ENCODE measurements at places on chromosomes 11 and 22.
A peak's percentile ranks its signal among the peaks of the same experiment; 100 is the strongest.

DNA sequence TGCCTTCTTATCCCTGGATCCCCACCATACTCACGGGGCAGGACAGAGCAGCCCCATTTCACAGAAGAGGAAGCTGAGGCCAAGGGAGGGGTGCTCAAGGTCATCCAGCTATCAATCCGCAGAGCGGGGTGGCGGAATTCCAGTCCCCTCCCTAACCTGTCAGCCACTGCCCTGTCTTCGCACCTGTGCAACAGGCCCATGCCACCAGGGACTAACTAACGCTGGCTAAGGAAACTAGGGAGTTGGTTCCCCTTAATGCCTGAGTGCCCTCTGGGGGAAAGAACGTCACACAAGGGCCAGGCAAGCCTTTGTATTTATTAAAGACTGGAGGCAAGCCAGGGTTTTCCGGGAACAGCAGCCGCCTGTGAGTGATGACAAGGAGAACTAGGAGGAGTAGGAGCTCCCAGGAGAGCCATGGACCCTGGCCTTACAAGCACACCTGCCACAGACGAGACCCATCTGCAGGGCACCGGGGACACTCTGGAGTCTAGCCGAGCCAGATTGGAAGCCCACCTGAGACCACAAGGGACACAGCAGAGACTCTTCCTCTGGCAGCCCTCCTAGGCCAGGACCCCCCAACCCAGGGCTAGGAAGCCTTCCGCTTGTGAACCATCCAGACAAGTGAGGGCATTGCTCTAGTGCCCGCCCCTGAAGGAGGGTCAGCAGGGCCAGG, 64.4 kb downstream of the MYH9 start:
- no peak for DNase-seq

- no peak for DNase-seq
Observed at GRCh38 chr11:102611291-102611690, 13.8 kb downstream of the MMP20 start.

- DNase-seq, result no peak
Observed at GRCh38 chr11:75173336-75173735, 22.4 kb downstream of the SLCO2B1 start.

GRCh38 chr22:33476716-33477115, 418.5 kb upstream of the SYN3 start:
- no peak for DNase-seq

DNA sequence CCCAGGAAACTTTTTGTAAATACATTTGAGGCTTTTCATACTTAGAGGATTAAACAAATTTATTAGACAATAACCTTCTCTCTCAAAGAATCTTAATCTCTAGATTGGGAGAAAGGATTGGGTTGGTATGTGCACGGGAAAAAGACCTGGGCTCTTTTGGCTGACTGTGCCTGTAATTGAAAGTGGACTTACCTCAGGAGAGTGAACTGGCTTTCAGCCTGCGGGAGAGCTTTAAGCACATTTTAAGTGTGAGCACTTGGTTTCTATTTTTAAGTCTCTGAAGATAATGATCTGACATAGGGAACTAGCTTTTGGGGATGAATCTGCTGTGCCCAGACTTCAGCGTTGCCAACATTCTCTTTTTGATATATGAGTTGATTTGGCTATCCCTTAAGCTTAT, 35.8 kb downstream of the UVRAG start:
- no peak for DNase-seq

GRCh38 chr11:14125529-14125928, 163.0 kb downstream of the SPON1 start:
- no peak for DNase-seq

GRCh38 chr11:75543806-75544205, 18.1 kb upstream of the GDPD5 start:
- no peak for DNase-seq

GRCh38 chr22:35605369-35605680, 11.8 kb downstream of the MB start:
- no peak for DNase-seq

DNA sequence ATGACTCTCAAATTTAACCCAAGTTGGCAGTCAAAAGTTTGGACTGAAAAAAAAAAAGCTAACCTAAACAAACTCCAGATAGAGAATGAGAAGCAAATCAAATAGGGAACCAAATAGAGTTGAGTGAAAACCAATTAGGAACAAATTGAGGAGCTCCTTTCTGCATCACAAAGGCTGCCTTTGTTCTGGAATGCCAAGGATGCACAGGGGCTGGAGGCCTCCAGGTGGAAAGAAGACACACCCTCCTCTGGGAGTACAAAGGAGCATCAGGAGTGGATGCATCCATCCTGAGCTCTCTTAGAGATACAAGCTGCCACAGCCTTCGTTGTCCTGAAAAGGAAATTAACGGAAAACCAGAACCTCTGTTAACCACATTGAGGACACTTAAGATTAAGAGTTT, 73.3 kb downstream of the MRGPRX1 start:
- no peak for DNase-seq

DNA sequence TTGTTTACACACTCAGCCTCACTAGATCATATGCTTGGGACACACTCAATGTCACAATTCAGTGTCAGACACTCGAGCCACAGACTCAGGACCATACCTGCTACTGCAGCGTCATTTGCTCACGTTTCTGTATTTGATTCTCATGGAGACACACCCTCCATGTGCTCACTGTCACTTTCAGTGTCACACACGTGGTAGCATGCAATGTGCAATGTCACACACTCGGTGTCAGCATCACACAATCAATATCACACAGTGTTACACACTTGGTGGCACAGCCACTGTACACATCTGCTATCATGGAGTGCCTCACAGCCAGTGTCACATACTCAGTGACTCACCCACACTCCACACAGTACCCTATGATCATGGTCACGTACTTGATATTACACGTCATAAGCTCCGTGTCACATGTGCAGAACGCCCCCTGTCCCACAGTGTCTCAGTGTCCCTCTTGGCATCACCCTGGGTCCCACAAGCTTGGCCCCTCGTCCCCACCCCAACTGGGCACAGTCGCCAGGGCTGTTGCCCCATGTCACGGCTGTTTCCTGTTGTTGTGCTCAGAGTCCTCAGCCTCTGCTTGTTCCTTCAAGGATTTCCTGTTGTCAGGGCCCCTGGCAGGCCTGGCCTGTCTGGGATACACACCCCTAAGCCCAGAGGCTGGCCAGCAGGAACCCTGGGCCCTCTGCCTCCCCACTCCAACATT, 49.6 kb downstream of the PDE2A start:
- DNase-seq, result no peak

DNA sequence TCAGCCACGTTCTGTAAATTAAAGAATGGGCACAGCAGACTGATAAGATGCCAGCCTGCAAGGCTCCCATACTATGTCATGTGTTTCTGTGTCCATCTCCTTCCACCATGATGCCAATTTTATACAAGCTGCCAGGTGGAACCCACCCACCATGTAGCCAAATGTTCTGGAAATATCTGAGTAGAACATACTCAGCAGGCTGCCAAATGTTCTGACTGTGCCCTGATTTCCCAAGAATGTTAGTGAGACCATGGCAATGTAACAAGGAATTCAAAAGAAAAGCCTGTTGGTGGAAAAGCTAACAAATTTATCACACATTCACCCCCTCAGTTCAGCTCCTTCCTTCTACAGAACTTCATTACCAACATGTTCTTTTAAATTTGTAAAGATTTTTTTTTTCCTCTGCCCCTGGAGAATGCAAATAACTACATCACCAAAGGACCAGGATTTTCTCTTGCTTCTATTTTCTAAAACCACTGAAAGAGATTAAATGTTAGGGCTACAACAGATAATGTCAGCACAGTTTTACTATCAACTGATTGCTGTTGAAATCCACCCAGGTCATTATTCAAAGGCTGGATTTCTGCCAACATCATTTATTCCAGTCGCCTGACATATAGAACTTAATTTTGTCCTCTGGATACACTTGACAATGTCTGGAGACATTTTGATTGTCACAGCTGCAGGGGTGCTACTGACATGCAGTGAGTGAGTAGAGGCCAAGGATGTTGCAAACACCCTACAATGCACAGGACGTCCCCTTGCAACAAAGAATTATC, 3.1 kb downstream of the DMC1 start:
- no peak for DNase-seq

DNA sequence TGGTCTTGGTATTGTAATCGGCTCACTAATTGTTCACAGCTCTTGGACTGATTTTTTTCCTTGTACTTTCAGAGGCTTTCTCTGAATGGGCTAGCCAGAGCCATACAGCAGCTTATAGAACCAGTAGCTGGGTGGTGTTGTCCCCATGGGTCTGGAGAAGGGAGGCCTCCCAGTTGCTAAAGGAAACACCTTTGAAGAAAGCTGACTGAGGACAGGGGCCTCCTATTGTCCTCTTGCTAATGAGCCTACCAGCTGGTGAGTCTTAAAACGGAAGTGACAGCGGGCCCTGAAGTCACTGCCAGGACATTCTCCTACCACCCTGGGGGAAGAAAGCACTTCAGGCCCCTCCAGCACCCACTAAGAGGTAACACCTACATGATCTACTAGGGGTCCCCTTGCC, 9.9 kb downstream of the FADS3 start:
- DNase-seq, result no peak

DNA sequence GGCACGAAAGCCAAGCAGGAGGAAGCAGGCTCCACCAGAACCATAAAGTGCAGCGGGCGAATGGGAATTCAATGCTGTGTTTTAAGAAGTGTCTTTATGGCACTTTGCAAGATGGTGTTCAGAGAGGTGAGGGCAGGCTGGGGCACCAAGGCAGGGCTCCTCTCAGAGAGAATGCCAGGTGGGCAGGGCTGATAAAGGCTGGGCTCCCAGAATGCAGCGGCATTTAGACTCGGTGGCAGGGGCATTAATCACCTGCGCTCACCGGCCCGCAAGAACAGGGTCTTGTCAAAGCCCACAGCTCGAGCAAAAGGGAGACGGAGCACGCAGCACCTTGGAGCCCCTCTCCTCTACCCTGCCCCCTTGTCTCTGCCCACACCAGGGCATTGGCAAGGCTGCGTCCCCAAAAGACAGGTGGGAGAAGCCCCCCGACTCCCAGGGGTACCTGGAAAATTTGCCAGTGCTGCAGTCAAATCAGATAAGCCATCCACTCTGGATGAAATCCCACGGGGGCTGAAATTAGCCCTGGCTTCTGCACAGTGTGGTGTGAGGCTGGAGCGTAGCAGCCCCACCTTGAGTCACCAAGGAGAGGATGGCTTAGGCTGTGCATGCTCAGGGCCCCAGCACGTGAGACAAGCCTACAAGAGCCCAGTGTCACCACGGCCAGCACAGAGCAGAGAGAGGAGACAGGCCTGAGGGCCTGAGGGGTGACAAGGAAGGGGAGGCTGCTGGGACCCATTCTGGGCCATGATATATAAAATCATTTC, 8.1 kb downstream of the MACROD1 start:
- no peak for DNase-seq

GRCh38 chr11:27995083-27995482, 112.9 kb downstream of the KIF18A start:
- DNase-seq, result no peak

DNA sequence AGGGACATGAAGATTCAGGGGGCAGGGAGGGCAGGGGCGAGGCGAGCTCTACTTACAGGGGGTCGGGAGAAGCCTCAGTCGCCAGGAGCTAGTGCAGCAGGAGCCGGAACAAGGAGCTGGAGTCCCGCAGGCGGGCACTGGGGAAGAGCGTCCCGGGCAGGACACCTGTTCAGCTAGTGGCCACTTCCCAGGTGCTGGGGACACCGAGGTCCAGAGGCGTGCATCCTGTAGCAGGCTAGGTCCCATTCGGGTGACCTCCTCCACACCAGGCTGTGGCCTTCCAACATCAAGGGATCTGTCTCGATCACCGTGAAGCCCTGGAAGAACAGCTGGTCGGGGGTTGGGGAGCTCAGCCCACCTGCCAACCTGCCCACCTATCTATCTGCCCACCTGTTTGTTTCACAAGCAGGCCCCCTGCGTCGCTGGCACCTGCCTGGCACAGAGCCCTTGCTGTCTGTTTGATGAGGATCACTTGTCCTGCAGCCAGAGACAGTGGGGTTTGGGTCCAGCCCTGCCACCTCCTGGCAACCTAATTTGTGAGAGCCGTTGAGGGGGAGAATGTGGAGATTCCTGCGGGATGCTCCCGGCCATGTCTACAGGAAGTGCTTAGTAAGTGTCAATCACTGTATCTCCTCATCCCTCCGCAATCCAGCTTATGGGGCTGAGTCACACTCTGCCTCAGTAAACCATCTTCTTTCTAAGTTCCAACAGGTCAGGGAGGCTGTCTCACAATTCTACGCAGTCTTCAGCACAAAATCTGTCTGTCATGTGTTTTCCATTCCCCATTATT, 940.9 kb downstream of the BRD1 start:
- DNase-seq, result no peak

DNA sequence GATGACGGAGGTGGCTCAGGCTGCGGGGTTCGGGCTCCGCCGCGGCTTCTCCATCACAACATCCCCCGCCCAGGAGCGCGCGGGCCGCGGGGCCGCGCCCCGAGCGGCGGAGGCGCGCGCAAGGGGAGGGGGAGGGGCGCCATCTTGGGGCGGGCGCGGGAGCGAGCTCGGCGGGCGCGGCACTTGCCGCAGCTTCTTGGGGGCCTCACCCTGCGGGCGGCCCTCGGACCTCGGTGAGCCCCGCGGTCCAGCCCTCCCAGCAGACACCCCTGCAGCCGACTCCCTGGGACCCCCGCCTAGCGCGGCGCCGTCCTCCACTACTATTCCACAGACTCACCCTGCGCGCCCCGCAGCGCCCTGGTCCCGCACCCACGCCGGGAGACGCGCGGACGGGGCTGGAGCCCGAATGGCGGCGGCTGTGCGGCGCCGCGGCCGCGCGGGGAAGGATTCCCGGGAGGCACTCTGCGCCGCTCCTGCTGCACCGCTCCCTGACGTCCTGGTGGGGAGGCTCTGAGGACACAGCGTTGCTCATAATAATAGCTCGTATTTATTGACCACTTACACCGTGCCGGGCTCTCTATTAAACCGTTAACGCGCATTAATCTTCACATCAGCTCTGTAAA, at the start of gene APBB1:
TSS of gene APBB1 (minus strand) at position 86 of the 623 bp plus-strand sequence. CDS start 7,747 bp downstream, outside the sequence.
- peak; percentile 62 for DNase-seq

GRCh38 chr11:59615120-59615636, 396 bp downstream of the OSBP start:
- DNase-seq, result peak; percentile 46

- peak; percentile 24 for DNase-seq
Observed at GRCh38 chr11:68282141-68282860, 10.5 kb upstream of the C11orf24 start.

DNA sequence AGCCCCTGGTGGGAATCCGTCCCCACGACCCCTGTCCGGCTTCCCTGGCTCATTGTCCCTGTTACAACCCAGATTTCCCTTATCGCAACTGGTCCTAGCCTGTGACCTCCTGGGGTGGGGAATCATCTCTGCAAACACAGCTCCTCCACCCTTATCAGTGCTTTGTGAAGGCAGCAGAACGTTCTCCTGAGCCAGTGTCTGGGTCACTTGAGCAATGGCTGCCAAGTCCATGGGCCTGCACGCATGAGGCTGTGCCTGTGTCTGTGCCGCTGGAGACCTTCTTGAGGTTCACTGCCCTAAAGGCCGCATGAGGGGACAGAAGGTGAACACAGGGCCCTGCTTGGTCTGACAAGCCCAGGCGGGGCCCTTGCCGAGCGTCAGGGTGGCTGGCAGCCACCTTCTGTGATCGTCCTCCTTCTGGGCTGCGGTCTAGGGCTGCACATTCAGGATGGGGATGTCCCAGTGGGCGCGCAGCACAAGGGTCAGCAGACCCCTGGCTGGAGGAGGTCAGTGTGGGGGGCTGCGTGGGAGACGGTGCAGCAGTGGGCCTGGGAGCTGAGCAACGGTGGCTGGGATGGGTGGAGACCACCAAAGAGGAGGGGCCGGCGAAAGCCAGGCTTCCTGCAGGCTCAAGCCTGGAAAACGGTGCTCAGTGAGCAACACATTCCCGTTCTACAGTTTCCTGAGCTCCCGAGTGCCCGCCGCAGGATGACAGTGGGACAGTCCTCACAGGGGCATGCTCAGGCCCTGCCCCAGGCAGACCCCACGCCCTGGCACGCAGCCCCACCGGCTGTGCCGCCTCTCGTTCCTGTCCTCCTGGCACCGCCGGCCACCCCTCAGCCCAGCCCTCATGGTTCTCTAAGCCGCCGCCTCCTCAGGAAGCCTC, 74.1 kb downstream of the CDKN1C start:
- DNase-seq, result no peak
